ENCODE measurements at places on chromosomes 7 and 10.

DNA sequence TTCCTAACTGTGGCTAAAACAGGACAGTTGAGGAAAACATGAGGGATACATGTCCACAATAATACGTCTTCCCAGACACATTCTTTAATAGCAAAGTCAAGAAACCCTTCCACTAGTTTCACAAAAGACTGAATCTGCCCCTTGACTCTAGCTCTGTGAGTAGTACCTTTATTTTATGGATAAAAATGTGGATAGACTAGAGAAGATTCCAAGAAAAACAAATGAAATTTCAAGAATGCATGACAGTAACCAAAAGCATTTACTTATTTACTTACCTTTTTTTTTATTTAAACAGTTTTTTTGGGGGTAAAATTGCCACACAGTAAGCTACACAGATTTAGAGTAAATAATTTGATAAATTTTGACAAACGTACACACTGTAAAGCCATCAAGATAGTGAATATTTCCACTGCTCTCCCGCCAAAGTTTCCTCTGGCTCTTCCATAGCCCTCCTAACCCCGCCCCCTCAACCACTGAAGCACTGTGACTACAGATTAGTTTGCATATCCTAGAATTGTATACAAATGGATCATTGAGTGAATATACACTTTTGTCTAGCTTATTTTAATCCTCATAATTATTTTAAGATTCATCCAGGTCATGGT lies 420.4 kb upstream of the ZMIZ1 start:
- DNase-seq: no peak

- DNase-seq: peak; percentile 3
Observed at GRCh38 chr7:11128498-11128897, 154.8 kb downstream of the PHF14 start.

- DNase-seq: peak; percentile 100
Observed at GRCh38 chr7:1368682-1369571, 90.3 kb downstream of the MICALL2 start.

- no peak for DNase-seq
Observed at GRCh38 chr10:122057841-122058413, 69.0 kb downstream of the TACC2 start.

GRCh38 chr10:116764979-116765378 lies 22.6 kb upstream of the HSPA12A start:
- DNase-seq: no peak

DNA sequence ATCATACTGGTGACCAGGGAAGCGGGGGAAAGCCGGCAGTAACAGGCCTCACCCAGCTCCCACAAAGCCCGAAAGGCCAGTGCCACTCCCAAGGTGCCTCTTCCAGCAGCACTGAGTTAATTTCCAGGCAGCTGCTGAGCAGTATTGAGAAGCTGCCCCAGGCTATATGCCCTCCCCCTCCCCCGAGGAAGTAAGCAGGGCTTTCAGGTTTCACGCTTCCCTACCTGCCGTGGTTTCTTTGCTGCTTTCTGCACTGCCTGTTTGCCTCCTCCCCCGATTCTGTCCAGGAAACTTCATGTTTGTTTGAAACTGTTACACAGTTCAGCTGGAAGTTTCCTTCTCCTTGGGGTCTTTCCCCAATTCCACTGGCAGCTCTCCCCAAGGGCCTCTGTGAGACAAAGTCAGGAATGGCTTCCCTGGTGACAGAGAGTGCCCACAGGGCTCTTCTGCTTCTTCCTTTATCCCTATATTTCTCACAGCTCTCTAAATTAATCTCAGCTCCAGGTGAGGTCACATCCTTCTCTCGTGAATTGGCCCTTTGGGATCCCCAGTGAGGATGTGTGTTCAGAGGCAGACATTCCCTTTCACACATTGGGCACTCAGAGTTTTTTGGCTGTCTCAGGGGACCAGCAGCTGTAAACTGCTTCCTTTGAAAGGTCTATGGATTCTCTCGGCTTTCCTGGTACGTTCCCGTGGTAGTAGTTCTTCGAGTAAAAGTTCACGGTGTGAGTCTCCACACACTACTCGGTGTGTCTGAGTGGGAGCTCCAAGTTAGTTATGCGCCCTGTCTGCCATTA lies 19.4 kb downstream of the C1GALT1 start:
- peak; percentile 46 for DNase-seq

- no peak for DNase-seq
Observed at GRCh38 chr10:74171625-74172024, 20.6 kb downstream of the ADK start.

DNA sequence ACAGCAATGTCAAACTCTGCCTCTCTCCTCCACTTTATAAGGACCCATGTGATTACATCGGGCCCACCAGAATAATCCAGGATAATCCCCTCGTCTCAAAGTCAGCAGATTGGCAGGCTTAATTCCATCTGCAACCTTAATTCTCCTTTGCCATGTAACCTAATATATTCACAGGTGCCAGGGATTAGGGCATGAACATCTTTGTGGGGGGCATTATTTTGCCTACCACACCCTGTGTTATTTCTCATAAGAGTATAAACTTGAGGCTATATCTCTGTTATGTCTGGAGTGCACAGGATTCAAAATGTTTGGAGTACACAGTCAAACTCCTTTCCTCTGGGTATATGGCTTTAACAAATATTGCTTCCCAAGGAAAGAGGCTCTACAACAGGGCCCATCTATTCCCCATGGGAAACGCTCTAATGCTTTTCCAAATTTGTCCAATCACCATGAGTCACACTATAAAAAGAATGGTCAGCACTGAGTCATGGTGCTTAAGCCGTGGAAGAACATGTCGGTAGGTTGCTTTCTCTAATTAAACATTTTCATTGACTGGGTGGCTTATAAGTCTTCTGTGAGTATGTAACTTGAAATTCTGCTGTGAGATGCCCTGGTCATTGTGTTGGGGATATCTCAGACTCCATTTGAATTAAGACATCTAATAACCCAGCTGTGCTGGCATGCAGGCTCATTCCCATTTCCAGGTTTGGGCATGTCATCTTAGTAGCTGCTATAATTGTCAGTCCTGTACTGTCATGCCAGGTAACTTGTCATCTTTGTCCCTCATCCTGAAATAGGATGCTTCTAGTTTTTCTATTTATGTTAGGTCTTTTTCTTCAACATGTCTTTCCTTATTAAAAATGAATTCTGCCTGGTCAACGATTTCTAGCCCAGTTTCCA lies 11.5 kb upstream of the AKR1B10 start:
- no peak for DNase-seq

GRCh38 chr7:40782836-40783235 lies 648.0 kb downstream of the SUGCT start:
- DNase-seq: no peak

DNA sequence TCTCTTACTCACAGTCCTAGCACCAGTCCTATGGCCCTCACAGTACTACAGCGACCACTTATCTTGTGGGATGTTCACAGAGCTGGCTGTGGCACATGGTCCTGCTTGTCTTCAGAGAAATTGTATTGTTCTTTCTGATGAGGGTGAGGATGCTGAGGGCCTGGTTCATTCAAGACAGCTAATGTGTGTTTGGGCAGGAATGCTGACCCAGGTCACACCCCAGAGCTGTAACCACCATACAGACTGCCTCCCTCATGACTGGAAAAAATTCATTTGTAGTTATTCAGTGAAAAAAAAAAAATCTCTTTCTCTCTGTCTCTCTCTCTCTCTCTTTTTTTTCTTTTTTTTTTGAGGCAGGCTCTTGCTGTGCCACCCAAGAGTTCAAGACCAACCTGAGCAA lies 83.5 kb downstream of the KLF6 start:
- no peak for DNase-seq

GRCh38 chr7:37092548-37092947 lies 356.1 kb downstream of the ELMO1 start:
- DNase-seq: no peak

GRCh38 chr7:69682518-69682917 lies 84.2 kb downstream of the AUTS2 start:
- no peak for DNase-seq

DNA sequence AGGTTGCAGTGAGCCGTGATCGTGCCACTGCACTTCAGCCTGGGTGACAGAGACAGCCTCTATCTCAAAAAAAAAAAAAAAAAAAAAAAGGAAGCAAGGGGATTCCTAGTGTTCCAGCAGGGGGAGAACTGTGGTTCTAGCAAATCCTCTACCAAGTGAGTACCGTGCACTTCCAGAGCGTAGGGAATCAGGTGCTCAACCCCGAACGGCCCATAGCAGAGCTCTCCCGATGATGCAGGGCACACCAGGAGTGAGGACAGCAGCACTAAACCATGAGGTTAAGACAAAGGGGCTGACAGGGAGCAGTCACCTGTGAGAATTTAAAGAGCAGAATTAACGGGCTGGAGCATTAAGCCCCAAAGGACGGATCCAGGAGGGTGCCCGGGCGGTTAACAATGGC lies 173.6 kb downstream of the PTPRN2 start:
- no peak for DNase-seq

GRCh38 chr10:98308669-98309365 lies 40.8 kb upstream of the LOXL4 start:
- DNase-seq: peak; percentile 47

- no peak for DNase-seq
Observed at GRCh38 chr10:89382757-89383156, 4.9 kb downstream of the IFIT1B start.

DNA sequence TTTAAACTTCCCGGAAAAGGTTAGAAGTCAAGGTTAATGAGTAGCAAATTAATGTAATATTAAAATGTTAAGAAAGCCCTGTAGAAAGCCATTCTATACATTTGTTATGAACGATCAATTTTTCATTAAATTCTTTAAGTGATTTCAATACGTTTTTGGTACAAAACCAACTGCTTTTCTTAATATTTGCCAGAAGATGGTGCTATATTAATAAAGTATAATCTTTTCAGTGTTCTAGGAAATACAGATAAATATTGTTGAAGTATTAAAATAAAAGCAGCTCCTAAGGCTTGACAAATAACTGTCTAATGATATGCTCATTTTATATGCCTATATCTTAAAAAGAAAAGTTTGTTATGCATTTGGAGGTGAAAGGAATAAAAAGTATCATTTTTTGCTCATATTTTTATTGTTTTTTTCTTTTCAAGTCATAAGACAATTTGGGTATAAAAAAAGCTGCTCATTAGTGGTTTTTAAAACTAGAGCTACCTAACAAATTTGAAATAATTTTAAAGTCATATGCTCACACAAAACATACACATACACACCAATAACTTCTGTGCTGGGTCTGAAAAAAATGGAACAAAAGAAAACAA lies 130.3 kb upstream of the POT1 start:
- DNase-seq: no peak

DNA sequence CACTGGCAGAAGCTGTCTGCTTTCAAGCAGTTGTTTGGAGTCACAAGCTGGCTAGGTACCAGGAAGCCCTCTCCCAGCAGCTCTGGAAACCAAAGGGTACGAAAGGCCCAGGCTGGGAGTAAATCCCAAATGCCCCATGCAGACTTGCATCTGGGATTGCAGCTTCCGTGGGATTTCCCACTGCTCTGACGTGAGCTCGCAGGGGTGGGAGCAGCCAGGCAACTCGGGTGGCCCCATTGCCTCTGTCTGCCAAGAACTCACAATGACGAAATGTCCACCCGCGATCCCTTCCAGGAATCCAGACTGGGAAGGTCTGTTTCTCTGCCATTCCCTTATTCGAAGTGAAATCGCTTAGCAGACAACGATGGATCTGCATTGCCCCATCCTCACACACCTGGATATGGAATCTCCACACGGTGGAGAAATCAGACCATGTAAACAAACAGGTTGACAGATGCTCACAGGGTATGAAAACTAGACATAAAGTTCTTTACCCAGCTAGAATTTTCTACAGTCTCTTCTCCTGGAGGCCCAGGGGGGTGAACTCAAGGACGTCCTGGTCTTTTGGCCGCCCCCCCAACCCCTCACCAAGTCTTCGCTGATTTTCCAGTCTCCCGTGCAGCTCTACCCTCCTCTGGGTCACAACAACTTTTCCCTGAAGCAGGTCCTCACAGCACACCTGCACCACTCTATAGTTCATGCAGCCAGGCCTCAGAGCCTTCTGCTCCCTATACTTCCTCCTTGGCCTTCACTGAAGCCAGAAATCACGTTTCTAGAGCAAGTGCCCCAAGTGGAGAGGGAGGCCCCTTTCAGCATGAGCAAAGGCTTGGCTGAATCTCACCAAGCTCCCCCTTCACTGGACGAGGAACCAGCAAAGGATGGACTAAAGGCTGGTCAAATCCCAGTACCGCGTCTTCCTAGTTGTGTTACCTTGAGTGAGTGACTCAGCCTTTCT lies 20.0 kb downstream of the SH3PXD2A start:
- no peak for DNase-seq

- no peak for DNase-seq
Observed at GRCh38 chr10:71244431-71245419, 32.4 kb downstream of the UNC5B start.

DNA sequence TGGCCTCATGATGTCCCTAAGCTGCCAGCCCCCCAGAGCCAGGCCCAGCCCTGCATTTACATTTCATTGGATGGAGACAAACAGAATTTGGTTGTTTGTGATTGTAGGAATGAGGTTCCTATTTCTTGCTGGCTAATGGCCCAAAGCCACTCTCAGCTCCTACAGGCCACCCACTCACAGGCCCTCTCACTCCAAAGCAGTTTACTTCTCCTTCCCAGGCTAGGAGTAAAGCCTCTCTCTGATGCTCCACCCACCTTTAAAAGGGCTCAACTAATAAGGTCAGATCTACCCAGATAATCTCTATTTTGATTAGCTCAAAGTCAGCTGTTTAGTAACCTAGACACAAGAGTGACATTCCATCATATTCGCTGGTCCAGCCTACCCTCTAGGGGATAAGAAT lies 11.2 kb upstream of the CUZD1 start:
- DNase-seq: no peak

DNA sequence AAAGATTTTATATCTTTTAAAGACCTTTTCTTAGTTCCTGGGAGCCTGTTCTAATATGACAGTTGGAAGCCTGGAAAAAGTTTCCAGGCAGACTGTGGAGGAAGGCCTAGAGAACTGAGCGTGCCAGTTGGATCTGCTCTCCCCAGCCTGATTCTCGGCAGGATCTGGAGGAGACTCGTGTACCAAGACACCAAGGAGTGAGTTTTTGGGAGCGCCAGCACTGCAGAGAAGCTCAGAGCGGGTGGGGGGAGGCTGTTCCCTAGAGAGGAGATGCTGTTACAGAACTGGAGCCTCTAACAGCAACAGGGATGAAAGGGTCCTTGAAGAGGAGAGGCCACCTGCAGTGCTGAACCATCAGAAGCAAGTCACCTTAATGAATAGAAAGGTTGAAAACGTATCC lies 52.9 kb downstream of the LYZL2 start:
- no peak for DNase-seq

GRCh38 chr7:72190919-72191318 lies 221.2 kb downstream of the CALN1 start:
- no peak for DNase-seq

- no peak for DNase-seq
Observed at GRCh38 chr7:101108961-101109360, 17.9 kb upstream of the SERPINE1 start.

DNA sequence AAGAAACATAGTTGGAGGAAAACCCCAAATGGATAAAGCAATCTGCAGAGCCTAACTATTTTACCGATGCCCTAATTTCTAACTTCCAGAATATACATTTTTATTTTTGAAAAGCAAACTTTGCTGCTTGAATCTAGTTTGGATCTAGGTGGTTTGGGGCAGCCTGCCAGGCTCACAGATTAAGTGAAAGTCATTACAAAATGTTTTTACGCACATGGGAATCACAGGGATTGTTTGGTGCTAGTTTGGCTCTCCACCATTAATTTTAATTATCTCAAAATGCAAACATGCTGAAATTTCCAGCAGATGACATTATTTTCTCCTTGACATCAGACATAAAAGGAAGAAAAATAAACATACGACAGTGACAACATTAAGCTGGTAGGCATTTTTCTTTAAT lies 166.7 kb upstream of the INHBA start:
- DNase-seq: no peak

GRCh38 chr10:72334825-72335393 lies 19.8 kb downstream of the DNAJB12 start:
- no peak for DNase-seq

All from iPS-NIHi11 (cell line).